ENCODE measurements at places on chromosomes 3 and 15.

DNA sequence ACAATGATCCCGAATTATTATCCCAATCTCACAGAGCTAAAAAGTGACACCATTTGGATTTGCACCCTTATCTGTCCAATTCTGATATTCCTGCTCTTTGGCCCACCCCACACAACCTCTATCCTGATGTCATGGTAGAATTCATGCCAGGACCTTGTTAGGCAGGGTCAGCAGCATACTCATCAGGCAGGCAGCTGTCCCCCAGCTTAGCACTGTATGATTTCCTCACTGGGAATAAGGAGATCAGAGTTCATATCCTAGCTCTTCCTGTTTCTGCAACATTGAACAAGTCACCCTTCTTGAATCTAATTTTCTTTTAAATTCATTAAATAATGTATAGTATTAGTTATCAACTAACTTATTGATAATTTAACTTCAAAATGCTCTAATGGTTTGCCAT is 12.0 kb upstream of the C3orf80 start:
- no peak for DNase-seq

DNA sequence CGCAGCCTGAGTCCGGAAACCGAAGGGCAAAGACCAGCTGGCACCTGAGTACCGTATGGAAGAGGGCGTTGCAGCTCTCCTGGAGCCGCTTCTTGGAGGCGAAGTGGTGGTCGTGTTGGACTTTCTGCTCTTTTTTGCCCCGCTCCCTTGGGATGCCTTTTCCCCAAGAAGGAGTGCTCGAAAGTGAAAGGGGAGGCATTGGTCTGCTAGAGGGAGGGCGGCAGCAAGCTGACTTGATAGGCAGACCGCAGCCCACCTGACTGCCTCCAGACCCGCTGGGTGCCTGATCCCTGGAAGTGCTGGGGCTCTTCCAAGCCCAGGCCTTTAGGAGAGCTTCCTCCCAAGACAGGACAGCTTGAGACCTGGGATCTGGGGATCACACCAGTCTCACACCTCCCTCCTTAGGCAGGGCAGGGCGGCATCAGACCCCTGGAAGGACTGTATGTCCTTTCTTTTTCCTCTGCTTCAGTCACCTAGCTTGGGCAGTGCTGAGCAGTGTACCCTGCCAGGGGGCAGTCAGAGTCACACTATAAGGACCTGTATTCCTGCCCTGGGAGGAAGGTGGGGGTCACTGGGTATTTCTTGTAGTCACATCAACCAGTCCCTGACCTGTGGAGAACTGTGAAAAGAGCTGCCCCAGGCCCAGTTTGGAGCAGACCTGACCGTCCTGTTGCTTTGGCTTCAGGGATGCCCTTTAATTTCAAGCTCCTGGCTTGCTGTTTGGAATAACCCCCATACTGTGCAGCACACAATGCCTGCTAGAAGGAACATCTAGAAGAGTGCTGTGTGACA is 2.1 kb downstream of the ACVR2B start:
- no peak for DNase-seq

- no peak for DNase-seq
These were observed 466.7 kb downstream of the MECOM start for GRCh38 chr3:169196789-169197188.

- DNase-seq: no peak
These were observed 98.5 kb downstream of the CACNA1D start for GRCh38 chr3:53592862-53593261.

DNA sequence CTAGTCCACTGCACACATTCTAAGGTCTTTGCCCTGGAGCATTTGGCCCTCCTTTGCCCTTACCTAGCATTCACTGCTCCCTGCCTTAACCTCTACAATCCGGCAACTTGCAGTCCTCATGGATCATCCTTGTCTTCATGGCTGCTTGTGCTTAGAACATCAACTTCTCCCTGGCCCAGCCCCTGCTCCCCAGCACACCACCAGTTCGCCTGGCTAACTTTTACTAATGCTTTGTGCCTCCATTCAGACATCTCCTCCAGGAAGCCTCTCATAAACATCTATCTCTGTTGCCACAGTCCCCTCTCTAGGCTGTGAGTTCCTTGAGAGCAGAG is 57.1 kb downstream of the AAGAB start:
- no peak for DNase-seq

- DNase-seq: no peak
These were observed 102.7 kb upstream of the FGF7 start for GRCh38 chr15:49320351-49320750.

GRCh38 chr3:39870706-39871105 is 61.3 kb downstream of the MYRIP start:
- DNase-seq: no peak

- DNase-seq: no peak
These were observed 13.9 kb upstream of the USP3 start for GRCh38 chr15:63490345-63491034.

- DNase-seq: no peak
These were observed 165.7 kb downstream of the ZNF385D start for GRCh38 chr3:21585216-21585740.

GRCh38 chr3:152071924-152072323 is 196.8 kb upstream of the MBNL1 start:
- DNase-seq: no peak

GRCh38 chr15:57506422-57506821 is 85.3 kb upstream of the MYZAP start:
- DNase-seq: no peak

- DNase-seq: peak; percentile 14
These were observed 227.7 kb downstream of the ADAMTS17 start for GRCh38 chr15:100114100-100114499.

GRCh38 chr15:59203657-59204056 is 3.0 kb upstream of the LDHAL6B start:
- DNase-seq: no peak

- DNase-seq: no peak
These were observed 98.9 kb upstream of the ST8SIA2 start for GRCh38 chr15:92294759-92295158.

- no peak for DNase-seq
These were observed 62.3 kb upstream of the ARL8B start for GRCh38 chr3:5059782-5060181.

GRCh38 chr3:162512488-162512887 is 1015.9 kb downstream of the OTOL1 start:
- no peak for DNase-seq

GRCh38 chr3:126135406-126136076 is 44.8 kb downstream of the ALDH1L1 start:
- no peak for DNase-seq

- DNase-seq: no peak
These were observed 4.3 kb downstream of the GREM1 start for GRCh38 chr15:32722136-32722535.

GRCh38 chr15:25180606-25181292 is 226.0 kb downstream of the SNRPN start:
- DNase-seq: no peak

- DNase-seq: no peak
These were observed at the start of gene CAPN3 for GRCh38 chr15:42359249-42359648. CAPN3 (plus strand) TSS chr15:42359501; CDS start chr15:42359806, 305 bp downstream.

- no peak for DNase-seq
These were observed 55.6 kb downstream of the TMEM45A start for GRCh38 chr3:100548053-100548452.

Measured in amygdala (tissue), 56 donors.